ENCODE measurements at places on chromosomes 3 and 15. TPM values are rescaled to one million over a fixed set of nuclear protein-coding genes. Genes with fewer than 3 reads are reported as not detected.

ZNF860 gene
- 1.2 TPM for total RNA-seq

ULK4 gene
- 46.8 TPM for total RNA-seq

STAB1 gene
- 0.90 TPM for total RNA-seq

SCN11A gene
- total RNA-seq, result 0.25 TPM

GHRL gene
- not detected for total RNA-seq

PIAS1 gene
- total RNA-seq, result 58.1 TPM

GRK7 gene
- not detected for total RNA-seq

SLC25A26 gene
- total RNA-seq, result 30.8 TPM

ACKR2 gene
- 0.41 TPM for total RNA-seq

Measured in fibroblast of the aortic adventitia (primary cell).